ENCODE measurements at places on chromosomes 12 and 14.

GRCh38 chr12:107929436-107929835 lies 154.9 kb downstream of the ASCL4 start:
- DNase-seq: no peak

- peak; percentile 66 for DNase-seq
Measured at GRCh38 chr12:12684375-12685106, 11.4 kb downstream of the GPR19 start.

DNA sequence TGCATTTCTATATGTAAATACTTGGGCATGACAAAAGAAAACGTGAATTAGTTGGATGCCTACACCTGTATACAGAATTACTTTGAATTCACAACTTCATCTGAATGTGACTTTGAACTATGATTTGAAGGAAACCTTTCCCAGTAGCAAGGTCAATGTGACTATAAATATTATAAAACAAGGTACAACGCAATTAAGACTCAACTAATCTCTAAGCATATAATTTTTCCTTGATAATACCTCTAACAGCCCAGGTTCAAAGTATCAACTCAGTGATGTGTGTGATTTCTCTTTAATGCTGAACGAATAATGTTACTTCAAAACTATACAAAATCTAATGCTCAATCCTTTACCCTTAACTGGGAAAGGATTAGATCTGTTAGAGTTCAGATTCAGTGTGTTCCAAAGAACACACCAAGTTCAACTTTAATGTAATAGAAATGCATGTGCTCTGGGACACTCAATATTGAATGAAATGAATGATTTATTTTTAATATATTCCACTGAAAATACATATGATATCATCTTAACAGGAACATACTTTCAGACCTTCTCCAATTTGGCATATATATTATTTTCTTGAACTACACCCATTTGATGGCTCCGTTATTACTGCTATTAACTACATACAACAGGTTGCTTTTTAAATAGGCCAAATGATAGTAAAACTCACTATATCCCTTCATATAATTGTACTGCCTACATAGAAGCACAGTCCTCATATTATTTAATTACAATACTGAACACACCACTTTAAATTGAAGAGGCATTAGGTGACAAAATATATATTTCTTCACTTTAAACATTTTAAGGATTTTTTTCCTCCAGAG lies 40.1 kb upstream of the MTERF2 start:
- DNase-seq: no peak

GRCh38 chr12:57891542-57892228 lies 45.2 kb upstream of the CTDSP2 start:
- DNase-seq: no peak

GRCh38 chr14:71523630-71524319 lies 408.5 kb upstream of the RGS6 start:
- no peak for DNase-seq

DNA sequence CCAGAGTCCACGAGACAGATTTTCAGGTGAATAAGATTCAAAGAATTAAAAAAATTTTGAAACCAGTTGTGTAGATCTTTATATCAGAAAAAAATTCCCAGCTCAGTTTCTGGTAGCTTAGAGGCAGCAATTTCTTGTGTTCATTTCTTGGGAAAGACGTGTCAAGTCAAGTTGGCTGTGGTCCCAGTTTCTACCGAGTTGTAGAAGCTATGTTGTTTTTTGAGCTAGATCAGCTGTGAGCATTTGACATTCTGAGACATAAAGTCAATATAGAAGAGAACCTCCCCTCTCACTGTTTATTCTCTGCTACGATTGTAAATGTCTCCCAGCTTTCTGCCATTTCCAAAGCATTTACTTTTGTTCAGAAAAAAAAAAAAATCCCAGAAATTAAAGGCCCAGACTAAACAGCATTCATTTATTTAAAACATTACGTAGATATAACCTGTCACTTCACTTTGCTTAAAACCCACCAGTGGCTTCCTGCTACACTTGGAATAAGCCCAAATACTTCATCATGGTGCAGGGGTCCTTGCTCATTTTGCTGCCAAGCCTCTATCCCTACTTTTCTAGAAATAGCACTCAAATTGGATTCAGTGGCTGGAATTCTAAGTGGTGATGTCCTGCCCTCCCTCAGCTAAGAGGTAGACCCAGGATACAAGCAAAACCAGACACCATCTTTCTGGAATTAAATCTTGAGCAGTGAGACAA lies 20.6 kb upstream of the PYGL start:
- peak; percentile 80 for DNase-seq

DNA sequence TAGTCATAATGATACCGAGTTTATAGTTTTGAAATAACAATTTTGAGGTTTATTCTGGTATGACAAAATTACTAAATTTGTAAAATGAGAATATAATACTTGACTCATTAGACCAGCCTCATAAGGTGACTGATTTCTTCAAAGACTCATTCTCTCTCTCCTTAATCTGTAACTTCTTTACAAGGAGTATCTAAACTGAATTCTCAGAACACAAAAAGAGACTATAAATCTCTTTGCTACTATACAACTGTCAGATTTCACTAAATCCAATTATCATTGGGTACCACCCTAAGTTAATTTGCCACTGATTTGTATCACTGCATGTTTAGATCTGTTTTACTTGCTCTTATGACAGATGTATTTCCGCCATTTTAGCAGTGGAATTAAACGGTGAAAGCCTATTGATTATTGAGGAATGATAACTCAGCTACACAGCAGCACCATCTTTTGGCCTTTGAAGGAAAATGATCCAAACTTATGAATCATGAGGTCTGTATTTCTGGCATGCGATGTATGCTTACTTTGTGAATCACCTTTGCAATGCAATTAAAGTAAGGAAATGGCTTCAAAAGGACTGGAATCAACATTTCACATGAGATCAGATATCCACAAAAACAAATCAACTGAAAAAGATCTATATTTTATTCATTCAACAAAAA lies 161.2 kb downstream of the RERGL start:
- DNase-seq: peak; percentile 21

GRCh38 chr12:66210840-66211239 lies 21.8 kb downstream of the IRAK3 start:
- DNase-seq: peak; percentile 11

DNA sequence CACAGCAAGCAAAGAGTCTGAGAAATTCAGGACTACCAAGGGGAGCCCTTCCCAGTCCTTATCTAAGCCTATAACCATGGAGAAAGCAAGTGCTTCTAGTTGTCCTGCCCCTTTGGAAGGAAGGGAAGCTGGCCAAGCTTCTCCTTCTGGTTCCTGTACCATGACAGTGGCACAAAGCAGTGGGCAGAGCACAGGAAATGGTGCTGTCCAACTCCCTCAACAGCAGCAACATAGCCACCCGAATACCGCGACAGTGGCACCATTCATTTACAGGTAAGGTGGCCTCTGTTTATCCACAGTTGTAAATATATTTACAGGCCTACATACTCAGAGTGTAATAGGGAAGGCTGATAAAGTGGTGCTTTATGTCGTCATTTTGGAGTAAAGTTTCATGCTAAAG lies 176.5 kb downstream of the NAV3 start:
- no peak for DNase-seq

DNA sequence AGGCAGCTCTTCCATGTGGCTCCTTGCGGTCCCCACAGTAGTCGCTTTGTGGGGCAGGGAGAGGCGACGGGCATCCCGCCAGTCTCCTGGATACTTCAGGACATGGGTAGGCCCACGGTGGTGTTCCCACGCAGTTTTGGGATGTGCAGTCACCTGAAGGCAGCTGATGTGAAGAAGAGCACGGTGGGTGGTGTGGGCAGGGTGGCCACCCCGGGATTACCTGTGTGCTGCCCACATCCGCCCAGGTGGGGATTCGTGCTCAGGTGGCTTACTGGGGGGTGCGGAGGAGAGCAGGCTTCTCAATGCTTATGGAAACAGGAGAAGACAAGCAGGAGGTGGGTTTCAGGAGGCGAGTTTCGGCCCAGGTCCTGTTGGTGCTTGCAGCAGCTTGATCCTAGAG lies 28.4 kb upstream of the TDRD9 start:
- no peak for DNase-seq

DNA sequence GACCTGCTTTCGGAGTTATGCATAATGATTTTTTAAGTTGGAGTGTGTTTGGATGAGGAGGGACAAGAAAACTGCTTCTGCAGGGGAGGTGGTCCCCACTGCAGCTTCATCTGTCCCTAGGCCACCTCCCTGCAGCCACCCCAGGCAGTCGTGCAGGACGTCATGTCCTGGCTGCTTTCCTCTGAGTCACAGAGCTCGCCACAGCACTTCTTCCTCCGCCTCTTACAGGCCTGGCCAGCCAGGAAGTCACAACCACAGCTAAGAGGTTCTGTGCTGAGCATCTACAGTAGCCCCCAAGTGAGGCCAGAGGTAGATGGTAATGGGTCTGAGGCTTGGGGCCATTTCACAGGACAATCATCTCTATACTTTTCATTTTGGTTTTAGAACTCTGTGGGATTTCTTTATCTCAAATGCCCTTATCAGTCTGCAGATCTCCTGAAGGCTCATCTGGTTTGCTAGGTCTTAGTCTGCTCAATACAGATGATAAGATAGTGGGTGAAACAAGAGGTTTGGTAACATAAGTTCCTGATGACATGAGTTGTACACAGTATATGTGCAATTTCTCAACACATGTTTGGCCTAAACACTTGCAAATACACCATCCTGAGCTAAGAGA lies 106.4 kb downstream of the ARF6 start:
- DNase-seq: peak; percentile 84

- DNase-seq: no peak
Measured at GRCh38 chr12:76546889-76547288, 12.7 kb downstream of the OSBPL8 start.

DNA sequence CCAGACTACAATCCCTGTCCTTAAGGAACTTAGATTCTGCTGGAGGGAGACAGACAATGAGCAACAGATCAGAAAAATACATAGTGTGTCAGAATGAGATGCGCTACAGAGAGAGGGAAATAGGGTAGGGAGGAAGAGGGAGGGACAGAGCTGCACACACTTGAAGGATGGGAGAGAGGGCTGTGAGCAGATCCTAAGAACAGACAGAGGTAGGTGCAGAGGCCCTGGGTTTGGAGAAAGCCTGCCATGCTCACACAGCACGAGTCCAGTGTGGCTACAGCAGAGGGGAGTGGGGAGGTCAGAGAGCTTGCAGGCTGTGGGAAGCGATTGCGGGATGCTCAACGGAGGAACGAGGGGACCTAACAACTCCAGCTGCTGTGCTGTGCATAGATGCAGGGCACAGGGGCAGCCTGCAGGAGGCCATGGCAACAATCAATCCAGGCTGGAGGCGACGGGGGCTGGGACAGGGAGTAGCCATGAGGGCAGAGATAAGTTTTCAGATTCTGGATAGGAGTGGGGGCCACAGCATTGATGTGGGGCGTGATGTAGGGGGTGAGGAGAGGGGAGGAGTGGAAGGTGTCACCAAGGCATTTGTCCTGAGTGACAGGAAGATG lies 20.7 kb downstream of the FAIM2 start:
- no peak for DNase-seq

- peak; percentile 51 for DNase-seq
Measured at GRCh38 chr12:39990122-39991101, 115.5 kb downstream of the SLC2A13 start.

GRCh38 chr14:94244182-94244581 lies 48.9 kb downstream of the SERPINA10 start:
- DNase-seq: no peak

GRCh38 chr14:98175881-98176280 lies 1096.1 kb downstream of the BCL11B start:
- no peak for DNase-seq

GRCh38 chr14:71686677-71687076 lies 245.6 kb upstream of the RGS6 start:
- DNase-seq: no peak

- no peak for DNase-seq
Measured at GRCh38 chr14:87231336-87232026, 761.5 kb downstream of the GALC start.

DNA sequence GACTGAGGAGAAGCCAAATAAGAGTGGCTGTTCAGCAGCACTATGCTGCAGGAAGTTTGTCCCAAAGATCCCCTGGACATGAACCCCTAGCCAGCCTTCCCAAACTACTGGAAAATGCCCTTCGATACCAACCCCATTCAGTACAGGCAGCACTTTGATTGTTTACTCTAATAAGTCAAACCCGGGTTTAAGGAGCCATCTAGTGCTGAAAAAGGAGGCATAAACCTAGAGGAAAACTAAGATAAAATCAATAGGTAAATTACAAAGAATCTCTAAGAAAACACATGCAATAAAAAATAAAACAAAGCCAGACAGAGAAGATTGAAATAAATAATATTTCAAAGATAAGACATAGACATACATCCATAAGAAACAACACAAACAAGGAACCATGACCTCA lies 771.6 kb downstream of the RPS29 start:
- no peak for DNase-seq

- peak; percentile 58 for DNase-seq
Measured at GRCh38 chr14:55160989-55161388, 30.4 kb downstream of the DLGAP5 start.

DNA sequence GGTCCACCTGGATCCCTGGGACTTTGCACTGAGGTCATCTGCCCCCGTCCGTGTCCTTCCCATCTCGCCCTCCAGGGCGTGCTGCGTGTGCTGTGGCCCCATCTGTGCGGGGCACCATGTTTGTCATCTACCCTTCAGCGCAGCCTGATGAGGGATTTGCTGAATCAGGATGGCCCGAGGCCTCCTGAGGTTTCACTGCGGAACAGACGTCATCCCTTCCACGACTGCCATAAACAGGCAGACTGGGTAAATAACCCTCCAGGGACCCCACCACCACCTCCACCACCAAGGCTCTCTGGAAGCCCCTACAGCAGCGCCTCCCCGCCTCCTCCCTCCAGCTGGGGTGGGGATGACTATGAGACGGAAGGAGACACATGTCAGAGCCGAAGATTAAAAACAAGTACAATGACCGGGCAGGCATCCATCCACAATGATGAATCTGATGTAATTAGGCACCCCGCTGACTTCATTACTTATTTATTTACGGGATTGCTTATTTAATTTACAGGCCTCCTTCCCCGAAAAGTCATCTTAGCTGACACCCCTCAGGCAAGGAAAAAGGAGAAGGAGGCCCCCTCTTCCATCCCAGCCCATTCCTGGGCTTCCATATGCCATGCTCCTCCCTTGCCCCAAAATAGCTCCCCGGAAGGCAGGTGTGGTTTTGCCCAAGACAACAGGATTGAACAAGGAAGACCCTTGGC lies 39.4 kb downstream of the NCOR2 start:
- peak; percentile 56 for DNase-seq

DNA sequence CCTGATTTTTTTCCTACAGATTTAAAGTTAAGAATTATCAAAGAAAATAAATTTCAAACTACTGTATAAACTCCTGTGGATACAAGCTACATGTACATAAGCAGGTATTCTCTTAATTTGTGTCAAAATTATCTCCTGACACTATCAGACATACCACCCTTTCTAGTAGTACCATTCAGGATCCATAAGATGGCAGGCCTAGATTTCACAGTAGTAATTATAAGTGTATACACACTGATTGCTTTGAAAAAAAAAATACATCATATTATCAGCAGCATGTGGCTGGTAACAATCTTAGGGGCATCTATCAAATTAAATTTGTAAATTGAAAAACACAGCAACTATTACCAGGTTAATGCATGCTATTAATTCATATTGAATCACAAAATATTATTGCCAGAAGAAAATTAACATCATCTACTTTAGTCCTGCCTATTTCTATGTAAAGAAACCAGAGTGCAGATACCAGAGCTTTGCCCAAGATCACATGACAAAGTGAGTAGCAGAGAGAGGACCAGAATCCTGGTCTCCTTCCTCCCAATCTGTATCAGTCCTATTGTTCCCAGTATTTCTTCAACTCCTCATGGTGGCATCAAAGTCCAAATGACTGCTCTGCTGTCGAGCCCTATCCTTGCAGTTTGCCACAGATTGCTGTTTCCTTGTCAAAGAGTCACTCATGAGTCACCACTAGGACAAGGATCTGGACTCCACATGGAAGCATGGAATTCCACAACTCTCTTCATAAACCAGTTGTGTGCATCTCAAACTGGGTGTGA lies 27.7 kb upstream of the CALM1 start:
- peak; percentile 38 for DNase-seq

Data from myocyte (in vitro differentiated cells).